Karpas-422 (cell line): ENCODE measurements at places on chromosomes 16 and 17. TPM values are rescaled to one million over a fixed set of nuclear protein-coding genes. Genes with fewer than 3 reads are reported as not detected.

Gene COL1A1
- total RNA-seq: not detected in 2 replicates

Gene ZNF768
- total RNA-seq: 59.4 and 107 TPM in 2 replicates

Gene NLRC5
- 103 and 116 TPM in 2 replicates for total RNA-seq

Gene SYNGR3
- total RNA-seq: 5.3 and 16.3 TPM in 2 replicates

Gene DHRS13
- total RNA-seq: 12.9 and 26.5 TPM in 2 replicates

Gene ATP1B2
- total RNA-seq: not detected in 2 replicates

Gene SLFN13
- total RNA-seq: 0.07 and 0.30 TPM in 2 replicates

DNA sequence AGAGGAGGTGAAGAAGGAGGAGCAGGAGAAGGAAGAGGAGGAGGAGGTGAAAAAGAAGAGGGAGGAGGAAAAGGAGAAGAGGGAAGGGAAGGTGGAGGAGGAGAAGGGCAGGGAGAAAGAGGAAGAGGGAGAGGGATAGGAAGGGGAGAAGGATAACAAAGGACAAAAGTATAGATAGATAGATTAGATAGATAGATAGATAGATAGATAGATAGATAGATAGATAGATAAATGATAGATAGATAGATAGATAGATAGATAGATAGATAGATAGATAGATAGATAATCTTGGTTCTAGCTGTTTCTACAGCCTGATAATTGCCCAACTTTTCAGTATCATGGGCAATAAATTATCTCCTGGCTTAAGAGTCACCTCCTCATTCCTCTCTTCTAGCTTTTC is 296.2 kb upstream of the C16orf82 start:
- no peak for DNase-seq

GRCh38 chr16:82033006-82033405 is 2.0 kb upstream of the HSD17B2 start:
- no peak for DNase-seq

DNA sequence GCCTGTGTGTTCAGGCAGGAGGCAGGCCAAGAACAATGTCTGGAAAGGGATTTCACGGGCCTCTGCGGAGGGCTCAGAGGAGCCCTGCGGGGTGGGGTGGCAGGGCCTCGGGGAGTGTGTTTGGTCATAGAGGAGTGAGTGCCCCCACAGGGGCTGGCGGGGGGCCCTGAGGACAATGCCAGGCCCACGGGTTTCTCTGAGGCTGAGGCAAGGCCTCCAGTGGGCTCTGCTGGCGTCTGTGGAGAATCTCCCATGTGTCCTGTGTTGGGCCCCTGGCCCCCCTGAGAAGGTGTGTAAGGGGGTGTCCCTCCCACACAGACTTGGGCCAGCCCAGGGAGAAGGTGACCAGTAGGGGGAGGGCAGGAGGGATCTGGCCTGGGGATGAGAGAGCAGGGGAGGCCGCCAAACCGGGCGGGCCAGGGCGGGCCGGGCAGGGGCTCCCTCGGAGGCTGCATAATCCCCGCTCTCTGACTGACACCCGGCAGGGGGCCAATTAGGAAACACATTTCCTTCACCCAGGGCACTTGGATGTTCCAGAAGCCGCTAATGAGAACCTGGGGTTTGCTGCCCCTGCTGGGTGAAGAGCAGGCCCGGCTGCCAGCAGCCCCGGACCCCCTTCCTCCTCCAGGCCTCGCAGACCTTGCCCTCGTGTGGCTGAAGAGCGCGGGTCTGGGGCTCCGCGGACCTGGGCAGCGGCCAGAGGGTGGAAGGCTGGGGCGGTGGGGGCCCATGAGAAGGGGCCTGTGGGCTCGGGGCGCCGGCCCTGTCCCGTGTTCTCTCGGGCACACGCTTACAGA is 204.2 kb downstream of the NTN1 start:
- no peak for DNase-seq

DNA sequence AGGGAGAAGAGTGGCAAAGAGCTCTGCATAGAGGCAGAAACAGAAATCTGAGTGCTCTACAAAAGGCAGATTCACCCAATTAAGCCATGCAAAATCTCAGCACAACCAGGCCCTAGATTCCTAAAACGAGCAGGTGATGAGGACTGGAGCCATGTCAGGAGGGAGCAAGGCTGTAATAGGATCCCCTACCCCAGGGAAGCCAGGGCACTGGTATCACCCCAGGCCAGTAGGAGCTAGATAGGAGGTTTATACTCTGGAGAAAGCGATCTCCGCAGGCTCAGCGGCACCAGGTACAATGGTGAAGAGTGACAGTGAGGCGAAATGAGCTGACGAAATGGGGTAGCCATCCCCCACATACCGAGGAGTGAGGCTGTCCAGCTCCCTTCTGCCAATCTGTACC is 171.5 kb downstream of the PARN start:
- DNase-seq: no peak

DNA sequence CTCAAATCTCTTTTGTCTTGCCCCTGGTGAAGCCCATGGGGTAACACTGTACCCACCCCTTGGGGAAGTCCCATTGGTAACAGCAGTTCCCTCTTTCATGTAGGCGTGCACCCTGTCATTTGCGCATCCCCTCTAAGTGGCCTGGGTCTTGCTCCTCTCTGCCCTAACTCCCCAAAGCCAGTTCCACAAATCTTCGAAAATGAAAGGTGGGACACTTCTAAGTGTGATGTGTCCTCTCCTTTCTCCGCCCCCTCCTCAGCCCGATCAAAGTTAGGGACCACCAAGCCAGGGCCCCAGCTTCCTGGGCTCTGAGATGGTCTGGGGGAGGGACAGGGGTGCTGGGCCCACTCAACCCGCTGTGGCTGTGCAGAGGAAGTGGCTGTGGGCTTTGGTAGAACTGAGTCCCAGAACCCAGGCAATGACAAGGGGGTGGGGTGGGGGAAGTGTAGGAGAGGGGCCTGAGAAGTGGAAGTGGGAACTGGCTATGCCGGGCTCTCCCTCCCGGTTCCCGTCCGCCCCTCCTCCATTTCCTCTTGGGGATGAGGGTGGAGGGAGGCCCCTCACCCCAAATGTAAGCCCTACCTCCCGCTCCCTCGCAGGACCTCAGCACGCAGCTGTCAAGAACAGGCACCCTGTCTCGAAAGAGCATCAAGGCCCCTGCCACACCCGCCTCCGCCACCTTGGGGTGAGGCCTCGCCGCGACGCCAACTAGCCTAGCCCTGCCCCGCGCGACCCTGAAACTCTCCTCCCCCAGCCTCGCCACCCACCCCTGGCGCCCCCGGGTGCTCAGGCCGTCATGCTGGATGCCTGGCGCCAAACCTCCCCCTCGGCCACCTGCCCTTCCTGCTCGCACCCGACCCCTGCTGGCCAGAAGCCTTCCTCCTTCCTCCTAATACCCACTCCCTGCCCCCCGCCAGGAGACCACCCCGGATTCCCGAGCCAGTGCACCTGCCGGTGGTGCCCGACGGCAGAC is 8.7 kb downstream of the ABI3 start:
- DNase-seq: peak; percentile 47

GRCh38 chr17:63387656-63388340 is 58.3 kb downstream of the CYB561 start:
- DNase-seq: no peak

- DNase-seq: no peak
These were observed 20.7 kb downstream of the TRAP1 start for GRCh38 chr16:3696425-3697218.

DNA sequence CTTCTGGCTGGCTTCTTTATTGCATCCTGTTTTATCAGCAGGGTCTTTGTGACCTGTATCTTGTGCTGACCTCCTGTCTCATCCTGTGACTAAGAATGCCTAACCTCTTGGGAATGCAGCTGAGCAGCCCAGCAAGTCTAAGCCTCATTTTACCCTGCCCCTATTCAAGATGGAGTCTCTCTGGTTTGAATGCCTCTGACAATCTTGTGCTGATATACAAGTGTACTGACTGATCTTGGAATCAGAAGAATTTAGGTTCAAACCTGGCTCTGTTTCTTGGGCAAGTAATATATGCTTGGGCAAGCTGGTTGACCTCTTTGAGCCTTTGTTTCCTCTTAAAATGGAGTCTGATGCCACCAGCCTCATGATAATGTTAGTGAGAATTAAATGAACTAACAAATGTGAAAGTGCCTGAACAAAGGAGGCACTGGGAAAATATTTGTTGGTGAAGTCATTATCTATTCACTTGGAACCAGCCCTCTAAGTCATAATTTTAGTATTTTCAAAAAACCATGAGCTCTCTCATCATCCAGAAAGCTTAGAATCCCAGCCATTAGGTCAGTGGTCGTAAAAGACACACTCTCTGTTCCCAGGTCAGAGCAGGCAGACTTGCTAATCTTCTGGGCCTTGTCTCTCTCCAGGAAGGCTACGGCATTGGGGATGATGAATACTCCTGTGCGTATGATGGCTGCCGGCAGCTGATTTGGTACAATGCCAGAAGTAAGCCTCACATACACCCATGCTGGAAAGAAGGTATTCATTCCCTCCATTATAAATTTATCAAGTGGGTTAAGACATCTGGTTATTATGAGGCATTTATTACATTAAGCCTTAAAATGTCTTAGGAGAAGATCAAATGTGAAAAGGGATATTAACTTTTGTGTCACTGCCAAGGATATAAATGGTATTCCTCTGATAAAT is 18.1 kb upstream of the ARL2BP start:
- no peak for DNase-seq
